H1 (cell line): ENCODE measurements at places on chromosomes 6 and 20.

GRCh38 chr20:54200487-54201267 lies 7.2 kb upstream of the PFDN4 start:
- no peak for DNase-seq

- DNase-seq = no peak
Observed at GRCh38 chr20:48457193-48458002, 370.4 kb downstream of the PREX1 start.

DNA sequence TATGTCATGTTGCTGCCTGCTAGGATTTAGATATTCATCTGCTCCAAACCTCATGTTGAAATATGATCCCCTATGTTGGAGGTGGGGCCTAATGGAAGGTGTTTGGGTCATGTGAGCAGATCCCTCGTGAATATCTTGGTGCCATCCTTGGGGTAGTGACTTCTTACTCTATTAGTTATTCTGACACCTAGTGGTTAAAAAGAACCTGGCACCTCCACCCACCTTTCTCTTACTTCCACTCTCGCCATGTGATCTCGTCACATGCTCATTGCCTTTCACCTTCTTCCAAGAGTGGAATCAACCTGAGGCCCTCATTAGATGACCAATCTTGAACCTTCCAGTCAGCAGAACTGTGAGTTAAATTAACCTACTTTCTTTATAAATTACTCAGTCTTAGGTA lies 549.4 kb upstream of the SYNCRIP start:
- DNase-seq = no peak

- DNase-seq = no peak
Observed at GRCh38 chr6:162140251-162140852, 587.2 kb downstream of the PRKN start.

- no peak for DNase-seq
Observed at GRCh38 chr6:108030211-108030610, 44.3 kb downstream of the OSTM1 start.
